Lung (tissue), 17 donors: ENCODE measurements at places on chromosomes 2 and 18.

GRCh38 chr18:46013484-46014189, 46.5 kb upstream of the EPG5 start:
- DNase-seq: no peak

GRCh38 chr18:37393945-37394609, 171.5 kb downstream of the CELF4 start:
- peak; percentile 94 for DNase-seq

GRCh38 chr2:121659933-121660332, 10.7 kb upstream of the CLASP1 start:
- DNase-seq: no peak

DNA sequence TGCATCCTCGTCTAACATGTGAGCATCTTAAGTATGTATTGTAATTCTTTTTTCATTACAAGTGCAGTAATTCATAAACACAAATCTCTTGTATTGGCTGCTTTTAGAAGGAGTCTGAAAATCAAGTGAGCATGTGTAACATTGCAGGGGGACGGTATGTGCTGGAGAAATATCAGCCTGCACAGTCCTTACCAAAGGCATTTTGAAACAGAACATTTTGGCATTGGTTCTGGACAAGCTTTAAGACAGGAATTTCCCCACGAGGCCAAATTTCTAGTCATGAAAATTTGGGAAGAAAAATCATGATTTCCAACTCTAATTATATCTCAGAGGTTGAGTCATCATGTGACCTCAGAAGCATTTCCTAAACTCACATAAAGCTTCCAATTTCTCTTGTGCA, 24.7 kb upstream of the NRP2 start:
- no peak for DNase-seq

DNA sequence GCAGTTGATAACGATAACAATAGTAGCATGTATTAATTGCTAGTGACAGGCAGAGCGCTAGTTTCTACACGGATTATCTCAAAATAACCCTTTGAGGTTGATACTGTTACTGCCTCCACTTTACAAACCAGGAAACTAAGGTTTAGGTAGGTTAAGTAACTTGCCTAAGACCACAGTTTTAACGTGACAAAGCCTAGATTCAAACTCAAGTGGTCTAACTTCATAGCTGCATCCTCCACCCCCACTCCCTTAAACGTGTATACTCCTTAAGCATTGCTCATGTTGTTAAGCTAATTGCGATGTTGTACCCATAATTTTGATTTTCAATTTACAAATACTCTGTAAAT, 1.2 kb downstream of the ME2 start:
- DNase-seq: peak; percentile 34
